ENCODE measurements at places on chromosomes 4 and X.

DNA sequence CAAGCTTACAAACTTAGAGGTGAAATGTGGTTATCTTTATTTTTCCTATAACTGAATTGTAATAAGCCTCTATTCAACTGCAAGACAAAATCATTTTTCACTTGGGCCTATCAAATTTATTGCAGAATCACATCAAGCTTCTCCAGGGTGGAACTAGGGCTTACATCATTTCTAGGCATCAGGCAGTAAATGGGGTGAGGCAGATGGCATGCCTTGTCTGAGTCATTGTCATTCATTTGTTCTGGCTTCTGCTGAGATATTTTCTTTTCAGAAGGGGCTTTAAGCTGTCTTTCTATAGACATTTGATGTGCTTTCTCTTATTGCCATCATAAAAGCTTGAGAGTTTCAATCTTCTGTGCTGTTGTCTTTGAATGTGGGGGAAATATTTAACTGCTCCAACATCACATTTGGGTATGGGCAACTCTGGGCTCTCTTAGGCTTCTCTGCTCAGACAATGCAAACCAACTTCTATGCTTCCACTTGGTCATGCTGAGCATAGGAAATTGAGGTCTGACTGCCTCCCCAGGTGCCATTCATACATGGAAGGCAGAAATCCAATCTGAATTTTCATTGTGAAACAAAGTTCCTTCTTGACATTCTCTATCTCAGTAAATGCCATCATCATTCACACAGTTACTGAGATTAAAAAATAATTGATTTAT is 225.8 kb upstream of the GIMD1 start:
- DNase-seq, result no peak

GRCh38 chr4:169089004-169089403 is 78.9 kb upstream of the CBR4 start:
- no peak for DNase-seq

DNA sequence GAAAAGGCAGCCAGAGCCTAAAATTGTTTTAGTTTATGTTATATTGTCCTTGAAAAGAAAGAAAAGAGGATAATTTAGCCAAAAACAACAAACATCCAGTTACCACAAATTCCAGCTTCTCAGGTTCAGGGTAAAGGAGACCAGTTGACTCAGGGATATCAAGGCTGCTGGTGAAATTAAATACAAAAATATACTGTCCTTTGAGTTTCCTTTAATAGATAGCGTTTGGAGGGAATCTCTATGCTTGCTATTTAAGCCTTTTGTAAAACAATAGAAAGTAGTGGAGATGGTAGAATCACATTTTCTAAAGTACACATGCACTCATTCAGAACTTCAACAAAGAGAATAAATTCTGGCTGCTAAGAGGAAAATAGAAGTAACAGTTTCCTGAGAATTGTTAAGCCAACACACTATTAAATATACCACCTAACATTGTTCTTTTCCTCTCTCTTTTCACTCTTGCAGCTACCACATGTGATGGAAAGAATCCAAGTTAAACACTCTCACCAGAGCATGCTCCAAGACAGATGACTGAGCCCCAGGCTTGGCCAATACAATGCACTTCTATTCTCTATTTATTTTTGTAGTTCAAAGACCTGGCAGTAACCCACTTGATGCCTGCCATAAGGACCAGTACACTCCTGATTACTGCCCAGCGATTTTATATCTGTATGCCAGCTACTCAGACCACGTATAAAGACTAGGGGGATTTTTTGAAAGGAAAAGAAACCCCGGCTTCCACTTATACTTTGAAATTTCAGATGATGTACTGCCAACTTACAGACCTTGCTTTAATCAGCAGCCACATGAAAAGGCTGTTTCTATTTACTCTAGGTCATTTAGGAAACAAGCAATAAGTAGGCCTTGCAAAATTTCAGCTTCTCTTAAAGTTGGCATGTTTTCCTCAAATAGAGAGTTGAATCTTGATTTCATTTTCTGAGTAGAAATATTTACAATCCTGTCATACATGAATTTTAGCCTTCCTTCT is 756.9 kb downstream of the FAT4 start:
- no peak for DNase-seq

GRCh38 chr4:93814141-93814540 is 14.4 kb upstream of the ATOH1 start:
- no peak for DNase-seq

DNA sequence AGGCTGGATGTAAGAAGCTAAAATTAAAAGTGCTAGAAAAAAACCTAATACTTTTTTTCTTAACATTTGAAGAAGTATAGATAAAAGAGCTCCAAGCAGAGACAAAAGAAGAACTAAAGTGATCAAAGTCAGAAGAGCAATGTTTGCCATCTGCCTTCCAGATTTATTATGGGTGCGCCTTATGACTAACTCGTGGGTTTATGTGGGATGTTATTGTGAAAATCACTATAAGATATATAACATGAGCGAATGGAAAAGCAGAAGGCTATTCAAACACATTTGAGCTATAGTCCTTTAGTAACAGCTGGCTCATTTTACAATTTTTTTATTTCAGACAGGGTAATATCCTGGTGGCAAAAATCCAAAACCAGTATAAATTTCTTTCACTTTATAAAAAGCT is 1040.7 kb downstream of the RAPGEF2 start:
- no peak for DNase-seq

Measured in stimulated activated CD4-positive, alpha-beta T cell treated with anti-CD3 and anti-CD28 coated beads, Interleukin-1b, Interleukin-23, amount 100 ng/mL, for 4 hours (primary cell).